Stimulated activated CD4-positive, alpha-beta T cell treated with anti-CD3 and anti-CD28 coated beads, Interleukin-15, amount 100 ng/mL, for 24 hours (primary cell): ENCODE measurements at places on chromosomes 13 and 19.

- peak; percentile 37 for DNase-seq
Measured at GRCh38 chr13:102399791-102400674, 1.8 kb downstream of the FGF14 start.

- DNase-seq, result peak; percentile 82
Measured at GRCh38 chr19:2475018-2475701, 767 bp upstream of the GADD45B start.

DNA sequence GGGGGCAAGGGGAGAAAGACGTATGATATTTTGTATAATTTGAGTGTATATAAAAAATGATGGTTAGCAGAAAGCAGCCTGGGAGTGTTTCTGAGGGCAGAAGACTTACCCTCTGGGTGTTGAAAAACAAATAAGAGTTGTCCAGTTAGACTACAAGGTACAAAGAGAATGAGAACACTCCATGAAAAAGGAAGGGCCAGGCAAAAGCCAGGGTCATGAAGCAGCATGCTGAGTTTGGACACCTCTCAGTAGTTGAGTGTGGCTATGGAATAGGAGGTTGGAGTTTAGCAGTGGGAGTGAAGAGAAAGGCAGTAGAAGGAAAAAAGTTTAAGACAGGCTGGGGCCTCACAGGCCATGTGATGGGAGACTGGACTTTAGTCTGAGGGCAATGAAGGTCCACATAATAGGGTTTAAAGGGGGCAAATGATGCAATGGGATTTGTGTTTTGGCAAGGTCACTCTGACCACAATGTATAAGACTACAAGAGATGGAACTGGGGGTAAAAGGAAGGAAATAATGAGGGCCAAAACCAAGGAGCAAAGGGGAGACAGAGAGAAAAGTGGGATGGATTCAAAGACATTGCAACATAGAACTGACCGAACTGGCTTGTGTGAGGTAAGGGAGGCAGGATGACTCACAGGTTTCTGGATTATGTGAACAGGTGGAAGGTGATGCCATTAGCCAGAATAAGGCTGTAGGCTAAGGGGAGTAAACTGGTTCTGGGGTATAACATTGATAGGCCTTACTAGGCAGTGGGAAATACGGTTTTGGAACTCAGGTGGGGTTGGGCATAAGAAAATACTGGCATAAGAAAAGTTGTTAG, 76.6 kb downstream of the SERP2 start:
- no peak for DNase-seq

GRCh38 chr19:46954993-46955812, 64.4 kb upstream of the NPAS1 start:
- peak; percentile 35 for DNase-seq

DNA sequence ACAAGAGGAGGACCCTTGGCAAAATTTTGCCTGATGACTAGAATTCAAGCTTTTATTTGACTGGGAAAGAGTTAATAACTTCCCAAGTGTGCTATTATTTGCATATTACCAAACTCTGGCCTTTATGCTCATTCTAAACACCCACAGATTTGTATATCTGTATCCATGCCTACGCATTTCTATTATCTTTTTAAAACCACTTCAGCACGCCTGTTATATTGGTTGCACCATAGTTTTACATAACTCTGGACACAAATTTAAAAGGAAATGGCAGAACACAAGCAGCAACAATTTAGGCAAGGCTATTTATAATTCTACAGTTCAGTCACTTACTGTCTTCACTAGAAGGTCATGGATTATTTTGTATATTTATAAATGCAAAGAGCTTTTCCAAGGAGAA, 3.7 kb upstream of the RASL11A start:
- no peak for DNase-seq

DNA sequence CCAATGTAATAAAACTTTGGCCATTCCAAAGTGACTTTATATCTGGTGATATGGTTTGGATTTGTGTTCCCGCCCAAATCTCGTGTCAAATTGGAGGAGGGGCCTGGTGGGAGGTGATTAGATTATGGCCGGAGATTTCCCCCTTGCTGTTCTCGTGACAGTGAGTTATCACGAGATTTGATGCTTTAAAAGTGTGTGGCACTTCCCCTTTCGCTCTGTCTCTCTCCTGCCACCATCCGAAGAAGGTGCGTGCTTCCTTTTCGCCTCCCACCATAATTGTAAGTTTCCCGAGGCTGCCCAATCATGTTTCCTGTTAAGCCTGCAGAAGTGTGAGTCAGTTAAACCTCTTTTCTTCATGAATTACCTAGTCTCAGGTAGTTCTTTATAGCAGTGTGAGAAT, 9.3 kb upstream of the NALCN start:
- DNase-seq, result no peak

DNA sequence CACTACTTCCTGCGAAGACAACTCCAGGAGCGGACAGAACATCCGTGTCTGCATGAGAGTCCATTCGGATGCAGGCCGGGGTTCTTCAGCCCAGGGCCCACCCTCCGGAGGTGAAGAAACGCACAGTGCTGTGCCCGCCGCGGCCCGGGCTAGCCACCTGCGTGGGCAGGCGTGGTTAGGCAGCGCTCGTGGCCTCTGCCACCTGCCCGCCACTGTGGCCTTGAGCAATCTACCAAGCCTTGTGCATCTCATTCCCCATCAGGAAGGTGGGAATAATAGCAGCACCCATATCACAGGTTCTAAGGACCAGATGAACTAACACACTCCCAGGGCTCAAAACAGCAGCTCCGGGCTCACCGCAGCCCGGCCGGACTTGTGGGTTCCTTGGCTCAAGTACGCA, 26.7 kb upstream of the PABPC3 start:
- no peak for DNase-seq

DNA sequence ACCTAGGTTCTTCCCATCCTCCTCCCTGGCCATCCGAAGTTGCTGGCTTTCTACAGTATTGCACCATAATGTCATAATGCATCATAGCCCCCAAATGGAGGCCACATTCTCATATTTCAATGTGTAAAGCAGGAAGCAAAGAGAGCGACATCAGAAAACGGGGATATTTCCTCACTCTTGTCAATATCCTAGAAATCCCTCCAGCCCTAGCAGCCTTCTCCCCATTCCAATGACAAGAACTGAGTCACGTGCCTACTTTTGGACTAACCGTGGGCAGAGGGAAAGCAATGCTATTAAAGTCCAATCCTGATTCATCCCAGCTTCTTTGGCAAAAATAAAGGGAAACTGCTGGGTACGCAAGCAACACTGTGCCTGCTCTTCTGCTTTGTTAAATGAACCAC, 4.3 kb upstream of the RAP2A start:
- DNase-seq, result no peak

GRCh38 chr13:103883164-103883563, 816.9 kb upstream of the SLC10A2 start:
- no peak for DNase-seq

DNA sequence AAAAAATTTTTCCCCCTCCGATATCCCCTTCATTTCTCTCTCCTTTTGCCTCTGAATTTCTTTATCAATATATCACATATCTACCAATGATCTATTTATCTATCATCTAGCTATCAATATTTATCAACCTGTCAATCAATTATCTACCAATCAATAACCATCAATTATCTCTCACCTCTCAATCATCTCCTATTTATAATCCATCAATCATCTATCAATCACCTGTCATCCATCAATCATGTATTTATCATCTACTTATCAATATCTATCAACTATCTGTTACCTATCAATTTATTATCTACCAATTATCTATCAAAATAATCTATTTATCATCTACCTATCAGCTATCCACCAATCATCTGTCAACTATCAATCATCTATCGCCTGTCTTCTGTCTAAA, 17.1 kb downstream of the MBD3L1 start:
- no peak for DNase-seq

- no peak for DNase-seq
Measured at GRCh38 chr19:45245334-45245787, at the start of gene EXOC3L2. Gene EXOC3L2, minus strand, starts transcription at chr19:45245407. Its CDS starts 6,362 bp downstream, at chr19:45239045.

GRCh38 chr13:67742478-67742877, 512.3 kb upstream of the PCDH9 start:
- no peak for DNase-seq

DNA sequence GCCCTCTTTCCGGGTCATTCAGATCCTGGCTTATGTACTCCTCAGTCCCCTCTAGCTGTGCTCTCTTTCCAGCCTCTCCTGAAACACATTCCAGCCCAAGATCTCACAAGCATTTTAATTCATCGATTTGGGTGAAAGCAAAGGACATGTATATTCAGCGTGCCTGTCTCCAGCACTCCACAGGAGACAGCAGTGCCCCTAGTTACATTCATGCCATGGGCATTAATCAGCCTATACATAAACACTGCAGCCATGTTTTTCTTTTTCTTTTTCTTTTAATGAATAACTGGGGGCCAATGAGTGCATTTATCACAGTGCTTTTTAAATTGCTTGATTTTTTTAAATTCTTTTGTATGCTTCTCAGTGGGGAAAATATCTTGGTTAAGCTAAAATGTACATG, 199.1 kb downstream of the DCT start:
- DNase-seq, result no peak

GRCh38 chr19:12484011-12484370, 625 bp downstream of the ZNF709 start:
- DNase-seq, result no peak

GRCh38 chr19:2271234-2272103, 10.5 kb downstream of the PEAK3 start:
- no peak for DNase-seq

DNA sequence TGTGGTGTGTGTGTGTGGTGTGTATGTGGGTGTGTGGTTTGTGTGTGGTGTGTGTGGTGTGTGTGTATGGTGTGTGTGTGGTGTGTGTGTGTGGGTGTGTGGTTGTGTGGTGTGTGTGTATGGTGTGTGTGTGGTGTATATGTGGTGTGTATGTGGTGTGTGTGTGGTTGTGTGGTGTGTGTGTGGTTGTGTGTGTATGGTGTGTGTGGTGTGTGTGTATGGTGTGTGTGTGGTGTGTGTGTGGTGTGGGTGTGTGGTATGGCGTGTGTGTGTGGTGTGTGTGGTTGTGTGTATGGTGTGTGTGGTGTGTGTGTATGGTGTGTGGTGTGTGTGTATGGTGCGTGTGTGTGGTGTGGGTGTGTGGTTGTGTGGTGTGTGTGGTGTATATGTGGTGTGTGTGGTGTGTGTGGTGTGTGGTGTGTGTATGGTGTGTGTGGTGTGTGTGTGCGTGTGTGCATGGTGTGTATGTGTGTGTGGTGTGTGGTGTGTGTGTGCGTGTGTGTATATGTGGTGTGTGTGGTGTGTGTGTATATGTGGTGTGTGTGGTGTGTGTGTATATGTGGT, 8.7 kb downstream of the SHISA7 start:
- DNase-seq, result no peak

DNA sequence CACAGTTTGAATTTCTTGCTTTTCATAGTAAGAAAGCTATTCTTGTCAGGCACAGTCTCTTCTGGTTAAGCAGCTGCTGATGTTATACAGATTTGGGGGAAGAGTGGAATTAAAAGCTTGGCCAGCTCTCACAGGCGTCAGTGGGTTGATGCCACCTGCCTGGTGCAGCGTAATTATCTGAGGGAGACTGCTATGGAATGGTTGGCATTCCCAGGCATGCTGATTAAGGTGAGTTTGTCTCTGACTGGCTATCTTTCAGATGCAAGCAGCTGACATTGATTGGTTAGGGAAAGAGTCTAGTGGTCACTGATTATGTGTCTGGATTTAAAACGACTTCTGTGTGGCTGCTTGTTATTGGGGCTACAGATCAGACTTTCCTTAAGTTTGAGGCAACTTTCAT, 948.4 kb downstream of the UQCRFS1 start:
- no peak for DNase-seq

- no peak for DNase-seq
Measured at GRCh38 chr13:73338389-73338788, 279.6 kb downstream of the KLF5 start.

DNA sequence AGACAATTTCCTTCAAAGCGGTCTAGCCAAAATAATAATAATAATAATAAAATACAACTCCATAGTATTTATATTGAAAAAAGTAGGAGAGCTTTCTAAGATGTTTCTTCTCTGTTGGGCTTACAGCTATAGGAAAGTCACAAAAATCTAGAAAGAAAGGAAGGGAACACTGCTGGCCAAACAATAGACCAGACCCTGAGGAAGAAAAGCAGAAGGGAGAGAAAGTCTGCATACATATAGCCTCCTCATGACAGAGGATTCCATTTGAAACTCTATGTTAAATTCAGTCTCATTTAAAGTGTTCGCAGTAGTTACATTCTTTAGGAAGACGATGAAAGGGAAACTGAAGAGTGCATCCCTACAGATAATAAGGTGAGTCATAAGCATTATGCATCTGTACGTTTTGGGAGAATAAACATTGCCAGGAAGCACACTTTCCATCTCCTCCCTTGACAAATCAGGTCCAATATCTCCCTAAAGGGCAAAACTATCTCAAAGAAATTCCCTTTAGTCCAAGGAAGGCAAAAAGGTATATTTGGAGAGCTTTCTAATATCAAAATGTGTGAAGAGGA, 86.5 kb downstream of the PCDH9 start:
- no peak for DNase-seq

- peak; percentile 80 for DNase-seq
Measured at GRCh38 chr13:29758531-29759114, 91.8 kb downstream of the UBL3 start.

DNA sequence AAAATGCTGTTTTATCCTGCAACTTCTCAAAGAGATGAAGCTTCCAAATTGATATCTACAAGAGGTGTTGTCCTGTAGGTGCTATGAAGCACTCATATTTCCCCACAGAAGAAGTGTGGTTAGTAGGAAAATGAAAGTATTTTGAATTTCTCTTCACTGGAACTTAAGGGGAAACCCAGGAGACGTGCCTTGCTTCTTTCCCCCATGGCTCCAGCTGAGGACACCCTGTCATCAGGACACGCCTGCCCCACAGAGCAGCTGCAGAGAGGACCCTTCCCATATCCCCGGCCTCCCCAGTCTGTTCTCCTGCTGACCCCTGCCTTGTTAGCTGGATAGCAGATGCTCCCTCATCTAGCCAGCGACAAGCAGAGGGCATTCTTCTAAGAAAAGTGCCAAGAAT, 371.3 kb downstream of the COG6 start:
- DNase-seq, result peak; percentile 69

GRCh38 chr13:31105020-31105795, 56.5 kb downstream of the HSPH1 start:
- DNase-seq, result no peak

DNA sequence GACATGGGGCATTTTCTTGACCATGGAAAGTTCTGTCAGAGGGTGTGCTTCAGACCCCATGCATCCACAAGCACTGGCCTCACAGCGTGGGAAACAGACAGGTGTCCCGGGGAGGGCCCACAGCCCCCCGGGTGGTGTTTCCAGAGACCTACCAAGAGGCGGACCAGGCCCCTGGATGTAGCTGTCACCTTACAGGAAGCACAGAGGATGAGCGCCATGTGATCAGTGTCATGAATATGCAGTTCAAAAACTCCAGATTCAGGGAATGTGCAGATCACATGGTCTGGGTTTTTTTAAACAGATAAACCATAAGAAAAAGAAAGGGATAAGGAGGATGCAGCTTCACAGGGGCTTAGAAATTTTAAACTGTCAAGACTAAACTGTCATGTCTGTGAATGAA, 61.0 kb upstream of the SPATA13 start:
- DNase-seq, result no peak

DNA sequence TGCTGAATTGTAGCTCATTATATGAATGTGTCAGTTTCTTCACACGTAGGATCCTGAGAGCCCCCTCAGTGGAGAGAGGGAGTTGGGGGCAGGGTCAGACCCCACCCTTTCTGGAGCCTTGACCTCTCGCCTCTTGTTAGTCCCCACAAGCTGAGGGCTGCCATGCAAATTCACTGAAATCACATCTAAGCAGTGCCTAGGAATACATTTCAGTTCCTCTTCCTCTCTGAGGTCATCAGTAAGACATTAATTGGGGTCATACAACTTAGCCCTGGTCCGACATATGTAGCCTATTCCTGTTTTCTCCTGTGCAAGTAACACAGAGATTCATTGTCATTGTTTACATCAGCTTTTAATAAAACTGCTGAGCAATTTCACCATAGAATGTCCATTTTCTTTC, 30.0 kb downstream of the MYO9B start:
- no peak for DNase-seq

GRCh38 chr19:14361824-14362223, 19.4 kb upstream of the ADGRE5 start:
- peak; percentile 64 for DNase-seq
